ENCODE measurements at places on chromosomes 13 and 19.

- no peak for DNase-seq
Observed at GRCh38 chr19:17061691-17062090, 13.6 kb downstream of the HAUS8 start.

- DNase-seq, result no peak
Observed at GRCh38 chr19:50380751-50381151, 3.4 kb upstream of the POLD1 start.

GRCh38 chr19:12112701-12113100 lies 27.4 kb downstream of the ZNF20 start:
- DNase-seq, result no peak

- DNase-seq, result no peak
Observed at GRCh38 chr13:84645196-84646012, 763.1 kb upstream of the SLITRK1 start.

DNA sequence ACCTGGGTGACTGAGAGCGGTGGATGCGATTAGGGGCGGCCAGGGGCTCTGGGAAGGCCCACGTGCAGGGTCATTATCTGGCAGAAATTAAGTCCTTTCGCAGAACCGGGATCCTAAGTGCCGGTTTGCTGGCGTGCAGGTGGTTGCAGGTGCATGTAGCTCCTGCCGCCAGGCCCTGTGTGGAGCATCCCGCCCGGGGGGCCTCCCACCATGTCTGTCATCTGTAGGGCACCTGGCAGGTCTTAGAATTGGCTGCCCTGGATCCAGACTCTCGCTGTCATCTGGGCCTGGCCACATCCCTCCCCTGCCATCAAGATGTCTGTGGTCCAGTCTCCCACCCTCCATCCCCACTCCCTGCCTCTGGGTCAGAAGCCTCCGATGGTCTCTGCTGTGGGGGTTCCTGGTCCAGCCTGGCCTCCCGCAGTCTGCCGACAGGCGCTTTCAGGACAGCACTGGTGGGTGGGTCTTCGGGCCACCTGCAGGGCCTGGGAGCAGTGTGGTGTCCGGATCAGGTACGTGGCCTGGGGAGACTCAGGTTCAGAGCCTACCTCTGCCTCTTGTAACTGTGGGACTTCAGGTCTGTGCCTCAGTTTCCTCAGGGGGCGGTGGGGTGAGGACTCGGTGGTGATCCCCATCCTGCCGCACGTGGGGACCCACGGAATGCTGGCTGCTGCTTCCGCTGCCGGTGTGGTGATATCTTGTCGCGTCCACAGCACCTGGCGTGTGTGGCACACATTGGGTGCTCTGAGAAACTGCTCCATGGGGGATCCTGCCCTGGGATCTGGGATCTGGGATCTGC lies 5.4 kb downstream of the GNA11 start:
- DNase-seq, result no peak

GRCh38 chr19:36605101-36605876 lies at the start of gene ZNF382:
Gene ZNF382, plus strand, starts transcription at chr19:36605313. Its CDS starts 4,602 bp downstream, at chr19:36609915.
- DNase-seq, result no peak
